ENCODE measurements at places on chromosomes 12 and 14. TPM values are rescaled to one million over a fixed set of nuclear protein-coding genes. Genes with fewer than 3 reads are reported as not detected.

SERPINA10 gene
- total RNA-seq = not detected

NEDD8 gene
- total RNA-seq = 308 TPM

RNASE7 gene
- total RNA-seq = not detected

KLRC1 gene
- total RNA-seq = not detected

YY1 gene
- total RNA-seq = 47.3 TPM

DCN gene
- total RNA-seq = not detected

PPP4R3A gene
- 71.0 TPM for total RNA-seq

- no peak for DNase-seq
Measured at GRCh38 chr14:95902273-95902826, 25.7 kb downstream of the TUNAR start.

DNA sequence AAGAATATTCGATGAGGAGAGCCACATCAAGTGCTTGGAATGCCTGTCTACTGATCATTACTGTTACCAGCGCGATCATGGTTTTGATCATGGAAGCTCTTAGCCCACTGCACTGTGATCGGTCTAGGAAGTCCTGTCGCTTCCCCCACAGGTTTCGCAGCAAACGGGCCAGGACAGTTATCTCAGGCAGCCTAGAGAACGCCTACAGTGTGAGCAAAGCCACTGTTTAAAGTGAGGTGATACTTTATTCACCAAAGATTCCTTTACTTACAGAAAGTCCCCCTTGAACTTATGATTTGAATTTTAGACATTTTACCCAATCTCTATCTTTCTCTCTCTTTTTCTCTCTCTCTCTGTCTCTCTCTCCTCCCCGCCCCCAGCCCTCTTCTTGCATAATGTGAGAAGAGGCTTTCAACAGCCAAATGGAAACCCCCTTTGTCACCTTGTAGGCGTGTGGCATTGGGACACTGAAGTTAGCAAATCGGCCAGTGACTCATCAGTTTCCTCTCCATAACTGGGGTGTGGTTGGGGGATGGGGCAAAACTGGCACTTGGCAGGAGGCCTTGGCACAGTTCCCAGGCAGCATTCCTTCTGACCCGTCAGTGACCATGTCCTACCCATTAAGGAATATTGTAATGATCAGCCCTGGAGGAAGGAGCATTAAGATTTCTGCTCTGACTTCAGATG, 214.8 kb downstream of the CHST11 start:
- DNase-seq = peak; percentile 97

GRCh38 chr12:109702111-109702841, 11.3 kb upstream of the FAM222A start:
- DNase-seq = peak; percentile 30

DNA sequence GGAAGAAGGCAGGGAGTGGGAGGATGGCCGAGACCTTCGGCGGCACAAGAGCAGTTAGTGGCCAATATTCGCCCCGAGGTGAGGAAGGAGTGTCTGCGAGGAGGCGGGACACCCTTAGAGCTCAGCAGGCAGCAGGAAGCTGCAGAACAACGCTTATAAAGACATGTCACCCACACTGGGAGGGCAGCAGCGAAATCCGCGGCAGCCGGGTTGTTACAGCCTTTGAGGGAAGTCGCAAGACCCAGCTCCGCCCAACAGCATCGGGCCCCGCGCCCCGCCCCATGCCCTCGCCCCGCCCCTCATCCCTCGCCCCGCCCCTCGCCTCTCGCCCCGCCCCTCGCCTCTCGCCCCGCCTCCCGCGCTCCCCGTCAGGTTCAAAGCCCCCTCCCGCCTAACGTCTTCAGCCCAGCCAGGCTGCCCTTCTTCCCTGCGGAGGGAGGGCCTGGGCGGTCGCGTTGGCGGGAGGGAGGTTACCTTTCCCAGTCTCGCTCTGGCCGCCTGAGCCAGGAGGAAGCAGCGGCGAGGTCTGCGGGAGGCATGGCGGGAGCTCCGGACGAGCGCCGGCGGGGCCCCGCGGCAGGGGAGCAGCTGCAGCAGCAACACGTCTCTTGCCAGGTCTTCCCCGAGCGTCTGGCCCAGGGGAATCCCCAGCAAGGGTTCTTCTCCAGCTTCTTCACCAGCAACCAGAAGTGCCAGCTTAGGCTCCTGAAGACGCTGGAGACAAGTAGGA, at the start of gene ATP23:
Gene ATP23, plus strand, starts transcription at position 403 of the 730 bp plus-strand sequence. Its CDS starts 135 bp downstream, at position 538.
- DNase-seq = peak; percentile 95

GRCh38 chr14:104239185-104239775, 100.9 kb downstream of the KIF26A start:
- no peak for DNase-seq

GRCh38 chr12:45613296-45613695, 116.2 kb upstream of the ARID2 start:
- no peak for DNase-seq

- peak; percentile 26 for DNase-seq
Measured at GRCh38 chr14:29925101-29925722, 2.4 kb downstream of the PRKD1 start.

- DNase-seq = peak; percentile 81
Measured at GRCh38 chr14:61750708-61751474, 11.3 kb upstream of the SNAPC1 start.

DNA sequence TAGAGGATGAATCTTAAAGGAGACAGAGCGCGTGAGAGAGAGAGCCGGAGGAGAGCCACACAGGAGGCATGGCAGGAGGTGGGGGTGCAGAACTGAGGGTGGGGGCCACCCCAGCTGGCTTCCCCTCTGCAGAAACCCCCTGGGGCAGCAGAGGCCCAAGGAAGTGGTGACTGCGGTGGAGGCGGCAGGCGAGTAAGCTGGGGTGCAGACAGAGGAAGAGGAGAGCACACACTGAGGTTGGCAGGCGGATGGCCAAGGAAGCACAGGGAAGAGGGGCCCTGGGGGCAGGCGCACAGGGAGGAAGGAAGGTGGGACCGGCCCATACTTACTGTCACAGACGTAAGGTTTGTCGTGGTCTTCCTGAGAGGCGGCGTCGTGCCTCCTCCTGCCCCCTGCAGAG, 179.8 kb downstream of the DPF3 start:
- DNase-seq = no peak

DNA sequence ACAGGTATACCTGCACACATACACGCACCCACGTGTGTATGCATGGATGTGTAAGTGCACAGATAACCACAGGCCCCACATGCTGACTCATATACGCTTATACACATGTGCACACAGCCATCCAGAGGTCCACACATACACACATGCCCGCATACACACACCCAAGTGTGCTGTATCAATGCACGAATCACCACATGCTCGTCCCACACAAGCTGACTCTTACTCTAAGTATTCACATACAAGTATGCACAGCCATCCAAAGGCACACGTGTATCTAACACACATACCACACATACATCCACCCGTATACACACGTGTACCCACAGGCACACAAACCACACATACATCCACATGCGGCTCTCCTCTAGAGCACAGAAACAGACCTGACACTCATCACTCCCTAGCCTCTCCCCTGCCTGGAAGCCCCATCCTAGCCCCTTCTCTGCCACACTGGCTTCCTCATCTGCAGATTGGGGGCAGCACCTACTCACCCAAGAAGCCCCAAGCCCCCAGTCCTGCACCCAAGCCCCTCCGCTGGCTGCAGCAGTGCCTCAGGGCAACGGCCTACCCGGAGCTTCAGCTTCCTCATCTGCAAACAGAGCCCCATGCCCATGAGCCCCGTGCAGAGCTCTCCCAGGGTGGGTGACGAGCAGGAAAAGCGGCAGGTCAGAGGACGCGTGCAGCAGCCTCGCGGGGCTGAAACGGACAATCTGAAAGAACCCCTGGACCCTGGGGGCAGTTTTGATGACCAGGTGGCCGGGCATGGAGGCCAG, 105.4 kb downstream of the NCOR2 start:
- DNase-seq = no peak

DNA sequence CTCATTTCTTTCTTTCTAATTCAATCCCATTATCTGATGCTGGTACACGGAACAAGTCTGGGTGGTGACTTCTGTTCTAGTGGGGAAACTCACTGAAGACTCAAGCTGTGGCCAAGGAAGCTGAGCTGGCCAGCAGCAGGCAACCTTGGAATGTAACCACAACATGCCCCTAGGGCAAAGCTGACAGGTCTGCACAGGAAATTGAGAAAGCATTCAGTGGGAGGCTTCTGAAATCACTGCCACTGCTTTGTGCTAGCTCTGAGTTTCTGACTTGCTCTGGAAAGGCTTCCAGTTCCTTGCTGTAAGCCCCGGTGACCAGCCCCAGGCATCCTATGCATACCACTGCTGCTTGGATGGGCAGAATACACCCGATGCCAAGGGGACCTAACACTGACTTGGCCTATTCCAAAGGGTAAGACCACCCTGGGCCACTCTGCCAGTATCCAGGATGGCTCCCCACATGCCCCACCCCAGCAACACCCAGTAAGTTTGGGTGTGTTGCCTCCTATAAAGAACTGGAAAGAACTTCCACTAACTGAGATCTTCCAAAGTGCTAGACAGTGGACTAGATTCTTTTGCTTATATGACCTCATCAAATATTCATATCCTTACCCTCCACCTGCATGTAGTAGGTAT, 84.5 kb upstream of the CDKN3 start:
- peak; percentile 96 for DNase-seq

DNA sequence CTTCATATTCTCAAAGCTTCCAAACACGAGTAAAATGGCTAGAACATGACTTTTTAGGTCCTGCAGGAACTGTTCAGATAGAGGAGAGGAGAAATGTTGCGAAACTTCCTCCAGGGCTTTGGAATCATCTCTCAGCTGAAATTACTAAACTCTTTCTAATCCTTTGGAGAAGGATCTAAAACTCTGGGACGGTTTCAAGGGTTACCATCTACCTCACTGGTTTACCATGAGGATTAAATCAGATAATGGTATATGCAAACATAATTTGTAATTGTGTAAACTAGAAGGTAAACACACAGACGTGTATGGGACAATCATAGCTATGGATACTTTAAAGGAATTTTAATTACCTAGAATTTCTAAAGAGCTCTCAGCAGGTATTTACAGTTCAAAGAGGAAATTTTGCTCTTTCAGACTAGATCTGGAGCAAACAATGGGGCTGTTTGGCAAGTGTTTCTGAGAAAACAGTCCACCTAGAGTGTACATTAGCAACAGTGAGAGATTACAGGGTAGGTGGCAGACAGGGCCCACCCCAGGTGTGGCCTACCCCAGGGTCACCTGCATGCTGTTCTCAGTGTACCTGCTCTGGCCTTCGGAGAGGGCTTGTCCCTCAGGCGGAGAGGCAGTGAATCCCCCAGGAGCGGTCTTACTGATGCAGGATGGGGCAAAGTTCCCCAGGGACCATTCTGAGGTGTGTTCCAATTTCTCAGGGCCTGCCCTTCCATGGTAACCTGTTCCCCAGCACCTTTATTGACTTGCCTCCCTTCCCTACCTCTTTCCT, 124.7 kb upstream of the MAX start:
- no peak for DNase-seq

DNA sequence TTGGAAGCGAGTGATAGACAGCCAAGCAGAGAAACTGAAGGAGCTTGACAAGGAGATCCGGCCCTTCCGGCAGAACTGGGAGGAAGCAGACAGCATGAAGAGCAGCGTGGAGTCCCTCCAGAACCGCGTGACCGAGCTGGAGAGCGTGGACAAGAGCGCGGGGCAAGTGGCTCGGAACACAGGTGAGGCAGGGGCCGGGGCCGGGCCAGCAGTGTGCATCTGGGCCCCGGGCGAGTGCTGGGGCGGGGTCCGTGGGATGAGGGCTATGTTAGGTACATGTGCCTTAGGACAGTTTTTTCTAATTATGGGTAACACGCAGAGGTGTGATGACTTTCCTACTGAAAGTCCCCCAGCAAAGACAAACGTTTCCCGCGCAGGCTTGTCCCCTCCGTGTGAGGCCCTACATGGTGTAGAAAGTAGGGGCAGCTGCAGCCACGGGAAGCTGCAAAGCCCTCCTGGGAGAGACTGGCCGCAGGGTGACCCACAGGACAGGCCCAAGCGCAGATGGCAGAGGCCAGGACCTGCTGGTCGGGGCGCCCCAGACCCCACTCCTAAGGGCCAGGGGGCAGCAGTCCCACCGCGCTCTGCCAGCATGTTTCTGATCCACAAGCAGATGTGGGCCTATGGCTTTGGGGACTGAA, 19.1 kb upstream of the AMN start:
- DNase-seq = no peak

DNA sequence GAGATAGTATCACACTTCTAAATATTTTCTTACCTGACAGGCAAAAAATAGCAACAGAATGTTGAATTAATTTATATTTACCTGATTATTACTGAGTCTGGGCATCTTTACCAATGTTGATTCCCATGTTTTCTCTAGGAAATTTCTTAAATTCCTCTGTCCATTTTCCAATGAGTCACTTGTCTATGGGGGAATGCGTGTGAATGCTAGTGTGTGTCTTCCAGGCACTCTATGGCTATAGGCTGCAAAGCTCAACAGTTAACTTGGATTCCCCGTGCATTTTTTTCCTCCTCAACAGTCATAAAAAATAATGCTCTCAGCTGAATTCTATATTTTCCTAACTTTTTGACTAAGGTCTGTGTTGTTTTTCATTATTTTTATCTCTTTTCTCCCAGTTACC, 1385.8 kb upstream of the FLRT2 start:
- DNase-seq = no peak

DNA sequence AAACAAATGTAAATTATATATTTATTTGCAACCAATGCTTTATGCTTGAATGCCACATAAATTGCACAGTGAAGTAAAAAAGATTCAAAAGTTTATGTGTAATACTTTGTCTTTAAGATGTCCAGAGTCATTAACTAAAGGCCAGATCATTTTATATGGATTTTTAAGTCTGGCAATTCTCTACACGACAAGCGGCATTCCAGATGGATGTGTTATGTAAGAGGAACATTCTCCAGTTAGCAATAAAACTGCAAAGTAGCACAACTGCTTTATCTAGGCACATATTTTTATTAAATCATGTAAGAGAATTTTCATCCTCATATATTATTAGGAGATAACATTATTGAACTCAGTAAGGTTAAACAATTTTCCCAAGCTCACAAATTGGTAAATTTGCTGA, 1717.7 kb upstream of the SEL1L start:
- no peak for DNase-seq

DNA sequence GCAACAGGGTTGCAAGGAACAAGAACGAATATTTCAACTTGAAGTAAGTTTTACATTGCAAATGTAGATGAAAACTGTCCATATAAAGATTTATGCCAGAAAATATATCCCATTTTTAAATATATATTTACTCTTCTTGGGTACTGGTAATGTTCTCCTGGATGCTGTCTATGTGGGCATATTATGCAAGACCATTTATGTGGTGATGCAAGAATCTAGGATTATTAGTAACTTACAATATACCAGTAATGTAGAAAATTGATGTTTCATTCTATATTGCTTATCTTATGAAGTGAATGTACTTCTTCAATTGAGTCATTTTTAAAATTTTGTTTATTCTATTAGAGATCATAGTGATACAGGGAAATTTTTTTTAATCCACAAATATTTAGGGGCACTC, 25.1 kb downstream of the FGFR1OP2 start:
- DNase-seq = no peak

All from Daoy (cell line).